Ovary (tissue), 10 donors: ENCODE measurements at places on chromosomes 13 and 19. TPM values are rescaled to one million over a fixed set of nuclear protein-coding genes. Genes with fewer than 3 reads are reported as not detected.
A peak's percentile ranks its signal among the peaks of the same experiment; 100 is the strongest.

Gene RGS9BP
- not detected for total RNA-seq

GRCh38 chr13:21074546-21074945, 13.2 kb upstream of the LATS2 start:
- peak; percentile 59 for DNase-seq
- H3K36me3 ChIP-seq, result no peaks in the 10 kb centered on the region
- H3K4me1 ChIP-seq, result peaks cover 2% of the 10 kb centered on the region
- no peaks in the 10 kb centered on the region for H3K27me3 ChIP-seq

Gene NAT14
- 40.1 TPM for total RNA-seq

GRCh38 chr13:110244071-110244830, 62.7 kb downstream of the COL4A1 start:
- no peaks in the 10 kb centered on the region for H3K27me3 ChIP-seq
- no peak for DNase-seq
- H3K36me3 ChIP-seq, result no peaks in the 10 kb centered on the region
- peaks cover 22% of the 10 kb centered on the region for H3K4me1 ChIP-seq
- H3K27ac ChIP-seq, result no peak overlapping the region
- no peak overlapping the region for H3K4me3 ChIP-seq

- no peak overlapping the region for H3K27ac ChIP-seq
- no peak overlapping the region for H3K4me3 ChIP-seq
- H3K36me3 ChIP-seq, result no peaks in the 10 kb centered on the region
- peak; percentile 13 for DNase-seq
Observed at GRCh38 chr19:7554990-7555864, 19.7 kb downstream of the PNPLA6 start.
